ENCODE measurements at places on chromosomes 13 and 19.

GRCh38 chr19:29845574-29846176 is 33.9 kb downstream of the CCNE1 start:
- DNase-seq, result no peak

- DNase-seq, result no peak
These were observed 983 bp downstream of the ZNF415 start for GRCh38 chr19:53131727-53132126.

DNA sequence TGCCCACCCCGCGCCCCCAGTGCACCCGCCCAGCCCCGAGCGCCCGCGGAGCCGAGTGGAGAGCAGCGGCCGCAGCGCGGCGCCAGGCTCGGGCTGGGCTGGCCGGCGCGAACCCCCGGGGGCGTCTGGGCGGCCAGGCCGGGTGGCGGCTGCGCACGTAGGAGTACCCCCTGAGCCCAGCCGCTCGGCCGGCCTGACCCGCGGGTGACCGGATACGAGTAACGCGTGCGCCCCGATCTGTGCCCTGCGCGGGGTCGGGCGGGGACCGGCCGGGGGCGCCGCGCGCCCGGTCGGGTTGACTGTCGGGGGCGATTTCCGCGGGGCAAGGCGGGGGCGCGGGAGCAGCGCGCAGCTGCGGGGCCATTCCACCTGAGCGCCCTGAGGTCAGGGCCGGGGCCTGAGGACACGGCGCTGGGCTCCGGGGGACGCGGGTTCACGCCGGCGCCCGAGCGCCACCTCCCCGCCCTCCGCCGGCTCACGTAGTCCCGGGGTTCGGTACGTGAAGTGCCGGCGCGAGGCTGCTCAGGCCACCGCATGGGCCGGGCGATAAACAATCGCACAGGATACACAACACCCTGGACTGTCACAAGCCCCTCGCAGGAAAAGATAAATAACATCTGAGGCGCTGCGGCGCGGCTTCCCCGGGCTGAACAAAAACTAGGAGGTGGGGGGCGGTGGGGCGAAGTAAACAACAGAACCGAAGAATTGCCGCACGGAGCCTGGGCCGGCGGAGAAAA is 37.6 kb upstream of the FLT1 start:
- no peak for DNase-seq

- no peak for DNase-seq
These were observed 41.8 kb downstream of the RFC3 start for GRCh38 chr13:33859691-33860303.

DNA sequence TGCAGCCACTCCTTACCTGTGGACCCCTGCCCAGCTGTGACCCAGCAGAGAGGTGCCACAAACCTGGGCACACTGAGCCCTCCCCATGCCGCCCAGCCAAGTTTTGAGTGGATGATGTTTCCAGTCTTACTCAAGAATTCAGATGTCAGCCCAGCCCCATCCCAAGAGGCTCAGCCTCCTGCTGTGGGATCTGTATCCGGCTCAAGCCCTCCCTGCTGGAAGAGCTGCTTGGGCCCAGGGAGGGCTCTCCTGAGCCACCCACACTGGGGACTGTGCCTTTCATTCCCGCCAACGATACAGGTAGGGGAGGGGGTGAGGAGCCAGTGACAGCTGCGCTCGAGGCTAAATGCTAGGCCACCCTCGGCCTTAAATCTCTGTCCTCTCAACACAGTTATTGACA is 5.9 kb upstream of the SLC7A9 start:
- no peak for DNase-seq

DNA sequence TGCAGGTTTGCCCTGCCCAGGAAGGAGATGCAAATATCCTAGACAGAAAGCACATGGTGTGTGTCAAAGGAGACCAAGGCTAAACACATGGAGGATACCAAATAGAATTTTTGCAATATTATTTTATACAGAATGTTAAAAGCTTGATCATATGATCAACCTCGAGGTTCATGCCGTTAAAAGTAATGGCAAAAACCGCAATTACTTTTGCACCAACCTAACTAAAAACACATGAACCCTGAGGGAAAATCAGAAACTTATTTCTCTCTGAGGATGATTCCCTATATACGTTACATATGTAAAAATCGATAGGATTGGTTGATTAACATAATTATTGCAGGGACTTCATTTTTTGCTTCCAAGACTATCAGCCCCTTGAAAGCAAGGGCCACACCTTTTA is 88.1 kb downstream of the MZT1 start:
- no peak for DNase-seq

DNA sequence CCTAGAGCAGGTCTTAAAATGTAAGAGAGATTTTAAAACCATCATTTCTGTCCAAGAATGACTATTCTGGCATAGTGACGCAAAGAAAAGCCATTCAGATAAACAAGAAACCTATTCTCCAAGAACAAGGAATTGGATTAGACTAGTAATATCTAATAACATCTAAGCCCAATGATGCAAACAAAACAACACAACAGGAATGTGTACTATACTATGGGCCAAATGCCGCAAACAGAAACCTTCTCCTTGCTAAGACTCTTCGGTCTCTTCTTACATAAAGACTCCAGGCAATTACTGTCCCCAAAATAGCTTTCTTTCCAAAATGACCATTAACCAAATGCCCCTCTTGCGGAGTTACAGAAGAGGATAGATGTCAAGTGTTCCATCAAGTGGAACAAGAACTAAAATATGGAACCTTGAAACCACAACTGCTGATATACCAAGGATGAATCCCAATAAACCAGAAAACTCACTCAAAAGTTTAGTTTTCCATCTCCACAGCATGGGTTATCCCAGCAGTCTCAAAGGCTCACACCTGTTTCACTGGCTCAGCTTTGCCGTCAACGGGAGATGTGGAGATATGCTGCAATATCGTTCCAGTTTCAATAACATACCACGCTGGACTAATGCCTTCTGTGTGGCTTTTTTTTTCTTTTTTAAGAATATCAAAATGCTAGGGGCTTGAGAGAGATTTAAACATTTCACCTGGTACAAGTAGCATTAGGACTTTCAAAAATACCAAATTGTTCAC is 76.2 kb downstream of the FOXO1 start:
- DNase-seq, result no peak

DNA sequence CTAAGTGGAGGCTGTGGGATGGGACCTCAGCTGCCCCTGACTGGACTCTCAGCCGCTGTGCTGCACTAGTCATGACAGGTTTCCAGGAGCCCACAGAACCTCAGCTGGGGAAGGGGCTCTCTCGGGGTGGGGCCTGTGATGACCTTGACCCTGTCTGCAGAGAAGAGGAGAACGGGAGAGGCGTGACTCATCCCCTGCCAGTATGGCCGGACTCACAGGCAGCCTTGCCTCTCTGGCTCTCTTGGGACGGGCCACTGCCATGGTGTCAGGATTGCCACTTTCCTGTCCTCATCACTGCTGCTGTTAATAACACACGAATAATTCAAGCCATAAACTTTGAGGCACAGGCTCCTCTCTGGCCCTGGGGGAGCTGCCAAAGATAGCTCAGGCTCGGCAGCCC is 295.3 kb downstream of the UQCRFS1 start:
- no peak for DNase-seq

GRCh38 chr19:1861599-1862031 is 1.8 kb downstream of the KLF16 start:
- no peak for DNase-seq

DNA sequence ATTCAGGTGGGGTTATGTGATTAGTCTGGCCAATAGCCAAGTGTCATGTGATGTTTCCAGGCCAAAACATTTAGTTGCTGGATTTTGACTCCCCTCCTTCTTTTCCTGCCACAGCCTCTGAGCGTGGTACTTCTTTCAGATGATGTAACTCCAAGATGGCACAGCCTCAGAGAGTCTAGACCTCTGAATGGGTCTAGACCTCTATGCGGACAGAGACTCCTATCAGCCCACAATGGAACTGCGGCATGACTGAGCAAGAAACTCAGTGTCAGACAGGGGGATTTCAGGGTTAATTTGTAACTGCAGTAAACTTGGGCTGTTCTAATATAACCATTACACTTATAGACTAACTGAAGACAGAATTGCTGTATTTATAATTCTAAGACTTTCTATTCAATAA is 42.6 kb upstream of the ZDHHC20 start:
- DNase-seq, result no peak

DNA sequence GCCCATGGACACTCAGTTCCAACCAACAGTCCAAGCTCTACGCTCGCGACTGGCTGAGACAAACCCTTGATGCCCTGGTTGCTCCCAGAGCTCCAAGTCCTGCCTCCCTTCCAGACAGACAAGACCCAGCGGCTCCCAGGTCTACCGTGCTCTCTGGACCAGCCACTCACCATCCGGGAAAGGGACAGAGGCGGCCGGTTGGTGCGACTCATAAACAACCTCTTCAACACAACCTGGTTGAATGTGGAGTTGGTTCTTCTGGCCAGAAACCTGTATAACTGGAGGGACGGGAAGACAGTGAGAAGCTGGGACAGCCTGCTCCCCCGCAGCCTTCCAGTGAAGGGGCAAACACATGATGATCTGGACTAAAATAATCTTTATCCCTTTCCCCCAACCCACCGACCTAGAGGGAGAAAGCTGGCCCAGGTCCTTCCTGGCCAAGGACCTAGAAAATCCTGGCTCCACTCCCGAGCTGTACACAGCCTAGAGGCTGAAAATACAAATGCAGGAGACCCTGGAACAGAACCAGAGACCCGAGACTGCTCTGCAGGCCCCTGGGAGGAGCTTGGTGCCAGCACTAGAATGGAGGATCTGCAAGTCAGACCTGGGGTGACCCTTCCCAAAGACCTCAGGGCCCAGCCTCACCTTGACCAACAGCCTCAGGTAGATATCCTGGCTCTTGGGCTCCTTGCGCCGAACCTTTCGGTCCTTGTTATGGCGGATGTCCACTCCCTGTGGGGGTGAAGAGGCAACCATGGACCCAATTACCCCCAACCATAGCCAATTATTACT is 1.6 kb downstream of the RPL18 start:
- no peak for DNase-seq

DNA sequence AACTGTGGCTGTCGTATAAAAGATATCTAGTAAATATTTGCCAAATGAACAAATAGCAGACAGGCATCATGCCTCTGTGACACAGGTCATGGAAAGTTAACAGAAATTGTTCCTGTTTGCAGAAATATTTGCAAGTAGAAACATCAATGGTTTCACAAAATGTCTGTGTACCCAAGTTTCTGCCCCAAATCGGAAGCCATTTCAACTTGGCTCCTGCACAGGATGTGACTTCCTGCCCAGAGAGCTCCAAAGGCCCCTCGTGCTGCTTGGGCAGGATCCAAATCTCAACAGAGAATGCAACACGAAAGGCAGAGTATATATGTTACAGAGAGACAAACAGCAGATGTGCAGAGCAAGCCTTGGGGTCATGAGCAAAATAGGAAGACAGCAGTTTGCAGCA is 95.5 kb upstream of the SERP2 start:
- no peak for DNase-seq

GRCh38 chr19:15194938-15195337 is 5.9 kb downstream of the NOTCH3 start:
- no peak for DNase-seq

- DNase-seq, result no peak
These were observed 1.5 kb downstream of the ZNF235 start for GRCh38 chr19:44303320-44303719.

GRCh38 chr13:78845656-78846365 is 186.9 kb upstream of the OBI1 start:
- DNase-seq, result no peak

DNA sequence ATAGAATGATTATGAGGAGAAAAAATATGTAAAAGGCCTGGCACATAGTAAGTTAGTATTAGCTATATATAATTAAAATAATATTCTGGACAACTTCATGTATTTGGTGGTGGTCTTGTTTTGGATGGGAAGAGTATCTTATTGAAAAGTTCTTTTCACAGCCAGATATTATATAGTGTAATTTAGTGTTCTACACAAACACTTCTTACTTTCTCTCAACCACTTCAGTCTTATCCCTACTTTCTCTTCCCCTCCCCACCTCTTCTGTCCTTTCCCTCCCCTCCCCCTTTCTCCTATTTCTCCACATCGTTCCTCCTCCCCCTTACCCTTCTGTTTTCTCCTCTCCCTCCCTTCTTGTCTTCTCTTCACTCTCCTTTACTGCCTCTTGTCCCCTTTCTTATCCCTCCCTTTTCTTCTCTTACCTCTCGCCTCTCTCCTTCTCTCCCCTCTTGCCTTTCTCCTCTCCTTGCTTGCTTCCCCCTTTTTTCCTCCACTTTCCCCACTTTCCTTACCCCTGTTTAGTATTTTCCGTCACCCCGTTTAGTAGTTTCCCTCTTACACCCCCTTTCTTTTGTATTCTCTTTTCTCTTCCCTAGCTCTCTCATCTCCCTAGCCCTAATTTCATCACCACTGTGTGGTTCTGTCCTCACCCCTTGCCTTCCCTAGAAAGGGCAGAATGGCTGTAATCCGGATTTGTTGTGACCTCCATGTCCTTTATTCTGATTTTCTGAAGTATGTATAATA is 107.2 kb upstream of the MLNR start:
- no peak for DNase-seq

DNA sequence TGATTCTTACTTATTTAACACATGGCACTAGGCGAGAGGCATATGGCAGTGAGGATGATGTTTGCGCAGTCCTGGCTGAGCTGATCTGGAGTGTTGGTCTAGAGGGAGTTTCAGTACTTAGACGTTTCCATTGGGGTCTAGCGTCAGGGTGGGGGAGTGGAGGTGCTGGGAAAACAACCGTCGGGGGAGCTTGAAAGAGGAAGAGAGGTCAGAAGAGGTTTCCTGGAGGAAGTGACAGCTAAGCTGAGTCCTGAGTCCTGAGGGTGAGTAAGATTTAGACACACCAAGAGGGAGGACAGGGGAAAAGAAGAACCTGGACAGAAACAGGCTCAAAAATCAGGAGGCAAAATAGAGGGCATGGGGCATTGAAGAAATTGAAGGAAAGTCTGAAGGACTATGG is 81.4 kb downstream of the ALOX5AP start:
- no peak for DNase-seq

DNA sequence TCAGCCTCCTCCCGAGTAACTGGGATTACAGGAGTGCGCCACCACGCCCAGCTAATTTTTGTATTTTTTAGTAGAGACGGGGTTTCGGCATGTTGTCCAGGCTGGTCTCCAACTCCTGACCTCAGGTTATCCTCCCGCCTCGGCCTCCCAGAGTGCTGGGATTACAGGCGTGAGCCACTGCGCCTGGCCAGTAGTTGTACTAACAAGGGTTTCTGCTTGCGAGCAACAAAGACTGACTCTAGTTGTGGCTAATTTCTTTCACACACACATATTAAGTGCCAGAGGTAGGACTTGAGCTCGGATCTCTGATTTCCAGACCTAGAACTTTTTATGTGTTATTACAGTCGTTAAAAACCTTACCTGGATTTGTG is 635 bp upstream of the PCCA start:
- DNase-seq, result no peak

Measured in activated naive CD4-positive, alpha-beta T cell treated with anti-CD3 and anti-CD28 coated beads, Interleukin-2, amount 50 U/mL, for 72 hours (primary cell).